ENCODE measurements at places on chromosomes 5 and 9.

DNA sequence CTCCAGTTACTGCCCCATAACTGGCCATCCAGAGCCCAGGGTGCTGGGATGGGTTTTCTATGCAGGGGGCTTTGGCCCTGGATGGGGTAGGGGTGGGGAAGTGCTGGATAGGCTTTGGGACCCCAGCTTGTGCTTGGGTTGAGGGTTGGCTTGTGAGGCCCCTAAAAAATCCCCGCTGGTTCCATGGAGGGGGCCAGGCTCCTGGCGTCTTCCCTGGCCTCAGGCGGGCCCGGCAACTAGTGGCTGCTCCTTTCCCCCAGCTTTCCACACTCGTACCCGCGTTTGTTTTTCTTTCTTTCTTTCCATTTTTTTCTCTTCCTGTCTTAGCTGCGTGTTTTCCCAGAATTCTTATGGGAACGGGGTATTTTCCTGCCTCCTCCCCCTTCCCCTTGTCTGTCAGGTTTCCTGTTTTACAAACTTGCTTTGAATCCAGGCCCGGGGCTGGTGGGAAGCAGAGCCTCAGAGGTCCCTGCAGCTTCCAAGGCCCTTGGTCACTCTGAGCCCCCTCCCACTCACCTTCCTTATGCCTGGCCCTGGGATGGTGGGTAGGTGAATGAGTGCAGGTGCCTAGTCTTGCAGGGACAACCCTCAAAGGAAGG lies 40.2 kb downstream of the RGS3 start:
- no peak for DNase-seq

GRCh38 chr5:40502736-40503135 lies 177.0 kb upstream of the PTGER4 start:
- no peak for DNase-seq

GRCh38 chr5:152335461-152335860 lies 69.6 kb downstream of the NMUR2 start:
- no peak for DNase-seq

DNA sequence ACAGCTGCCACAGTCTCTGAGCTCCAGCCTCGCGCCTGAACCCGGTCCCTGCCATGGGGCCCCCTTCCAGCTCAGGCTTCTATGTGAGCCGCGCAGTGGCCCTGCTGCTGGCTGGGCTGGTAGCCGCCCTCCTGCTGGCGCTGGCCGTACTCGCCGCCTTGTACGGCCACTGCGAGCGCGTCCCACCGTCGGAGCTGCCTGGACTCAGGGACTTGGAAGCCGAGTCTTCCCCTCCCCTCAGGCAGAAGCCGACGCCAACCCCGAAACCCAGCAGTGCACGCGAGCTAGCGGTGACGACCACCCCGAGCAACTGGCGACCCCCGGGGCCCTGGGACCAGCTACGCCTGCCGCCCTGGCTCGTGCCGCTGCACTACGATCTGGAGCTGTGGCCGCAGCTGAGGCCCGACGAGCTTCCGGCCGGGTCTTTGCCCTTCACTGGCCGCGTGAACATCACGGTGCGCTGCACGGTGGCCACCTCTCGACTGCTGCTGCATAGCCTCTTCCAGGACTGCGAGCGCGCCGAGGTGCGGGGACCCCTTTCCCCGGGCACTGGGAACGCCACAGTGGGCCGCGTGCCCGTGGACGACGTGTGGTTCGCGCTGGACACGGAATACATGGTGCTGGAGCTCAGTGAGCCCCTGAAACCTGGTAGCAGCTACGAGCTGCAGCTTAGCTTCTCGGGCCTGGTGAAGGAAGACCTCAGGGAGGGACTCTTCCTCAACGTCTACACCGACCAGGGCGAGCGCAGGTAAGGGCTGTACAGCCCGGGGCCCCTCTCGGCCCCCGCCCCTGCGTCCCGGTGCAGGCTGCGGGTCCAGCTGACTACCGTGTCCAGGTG lies 509 bp downstream of the LVRN start:
- no peak for DNase-seq

- no peak for DNase-seq
Measured at GRCh38 chr5:14675865-14676300, 11.4 kb downstream of the OTULIN start.

DNA sequence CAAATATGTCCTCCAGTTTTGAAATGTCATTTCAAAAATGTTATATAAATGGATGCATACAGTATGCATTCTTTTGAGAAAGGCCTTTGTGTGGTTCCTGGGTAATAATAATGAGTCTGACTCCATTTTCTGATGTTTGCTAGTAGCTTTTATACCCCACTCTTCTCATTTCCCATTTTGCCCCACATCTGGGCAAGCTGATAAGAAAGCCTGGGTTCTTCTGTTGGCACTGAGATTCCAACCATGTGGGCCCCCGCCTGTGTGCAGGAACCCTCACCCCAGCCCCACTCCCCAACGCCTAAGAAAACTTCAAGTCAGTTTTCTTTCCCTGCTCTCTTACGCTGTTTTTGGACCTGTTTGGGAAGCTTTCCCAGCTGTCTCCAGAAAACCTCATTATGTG lies 89.4 kb downstream of the SNX18 start:
- no peak for DNase-seq

GRCh38 chr9:124671861-124672260 lies 99.2 kb downstream of the NR6A1 start:
- no peak for DNase-seq

Data from stimulated activated CD4-positive, alpha-beta T cell treated with anti-CD3 and anti-CD28 coated beads, TNF-alpha, amount 100 ng/mL, for 1 hour (primary cell).